ENCODE measurements at places on chromosomes 7 and 10.

GRCh38 chr10:114470361-114470760, 66.1 kb upstream of the AFAP1L2 start:
- no peak for DNase-seq

DNA sequence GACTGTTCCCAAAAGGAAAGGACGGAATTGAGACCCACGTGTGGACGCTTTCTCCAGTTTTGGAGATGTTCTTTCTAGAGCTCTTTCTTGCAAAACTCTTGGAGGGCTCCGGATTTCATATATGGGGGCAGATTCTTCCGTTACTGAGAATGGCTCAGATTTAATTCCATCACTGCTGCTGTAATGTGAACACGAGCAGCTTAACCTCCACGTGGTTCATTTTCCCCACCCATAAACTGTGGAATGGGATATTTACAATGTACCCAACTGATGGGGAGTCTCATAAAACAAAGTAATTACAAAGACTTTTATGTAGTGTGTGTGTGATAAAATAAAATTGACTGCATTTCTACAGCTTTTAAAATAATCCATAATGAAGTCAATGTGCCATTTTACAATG, 15.1 kb upstream of the MSRB2 start:
- DNase-seq: no peak

- DNase-seq: peak; percentile 26
Measured at GRCh38 chr7:78510580-78511188, 712.1 kb downstream of the PHTF2 start.

DNA sequence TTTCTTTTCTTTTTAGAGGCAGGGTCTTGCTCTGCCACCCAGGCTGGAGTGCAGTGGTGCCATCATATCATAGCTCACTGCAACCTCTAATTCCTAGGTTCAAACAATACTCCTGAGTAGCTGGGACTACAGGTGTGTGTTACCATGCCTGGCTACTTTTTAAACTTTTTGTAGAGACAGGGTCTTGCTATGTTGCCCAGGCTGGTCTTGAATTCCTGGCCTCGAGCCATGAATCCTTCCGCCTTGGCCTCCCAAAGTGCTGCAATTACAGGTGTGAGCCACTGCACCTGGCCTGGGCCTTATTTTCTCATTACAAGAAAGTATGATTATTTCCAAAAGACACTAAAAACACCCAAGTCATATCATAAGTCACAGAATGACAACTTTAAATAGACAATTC, 106.6 kb downstream of the CDK6 start:
- DNase-seq: no peak

- no peak for DNase-seq
Measured at GRCh38 chr7:77830649-77831355, 32.2 kb downstream of the PHTF2 start.

Measured in hippocampal formation (tissue), 2 donors.